LHCN-M2 (cell line): ENCODE measurements at places on chromosomes 5 and 9. TPM values are rescaled to one million over a fixed set of nuclear protein-coding genes. Genes with fewer than 3 reads are reported as not detected.
A peak's percentile ranks its signal among the peaks of the same experiment; 100 is the strongest.

GRCh38 chr5:56467176-56467717, 234.1 kb upstream of the ANKRD55 start:
- no peak for DNase-seq

The IFNB1 gene
- not detected in 2 replicates for total RNA-seq

DNA sequence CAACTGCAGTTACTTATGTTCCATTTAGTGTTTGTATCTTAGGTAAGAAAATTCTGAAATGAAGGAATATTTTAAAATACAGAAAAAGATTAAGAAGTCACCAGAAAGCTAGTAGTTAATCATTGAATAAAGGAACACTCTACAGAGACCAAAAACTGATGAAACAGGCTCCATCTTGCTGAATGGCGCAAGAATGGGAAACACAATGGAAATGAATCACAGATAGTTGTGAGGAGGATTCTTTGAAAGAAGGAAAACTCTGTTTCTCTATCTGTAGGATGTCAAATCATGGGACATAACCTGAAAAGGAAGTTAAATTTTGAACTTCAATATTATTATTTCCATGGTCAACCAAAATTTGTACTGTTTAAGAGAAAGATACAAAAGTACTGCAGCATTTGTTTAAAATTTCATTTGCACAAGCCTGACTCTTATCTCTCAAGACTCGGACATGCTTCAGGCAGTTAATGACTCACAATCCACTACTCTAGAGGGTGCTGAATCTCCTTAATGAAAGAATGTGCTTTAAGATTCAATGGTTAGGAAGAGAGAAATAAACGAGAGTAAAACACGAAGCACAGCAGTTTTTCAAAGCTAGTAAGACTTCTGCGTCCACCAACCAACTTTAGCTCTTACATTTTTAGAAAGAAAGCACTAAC, 1064.4 kb upstream of the DMAC1 start:
- DNase-seq: no peak

The AIF1L gene
- 0.06 TPM in 1 of 2 replicates, not detected in the other for total RNA-seq

DNA sequence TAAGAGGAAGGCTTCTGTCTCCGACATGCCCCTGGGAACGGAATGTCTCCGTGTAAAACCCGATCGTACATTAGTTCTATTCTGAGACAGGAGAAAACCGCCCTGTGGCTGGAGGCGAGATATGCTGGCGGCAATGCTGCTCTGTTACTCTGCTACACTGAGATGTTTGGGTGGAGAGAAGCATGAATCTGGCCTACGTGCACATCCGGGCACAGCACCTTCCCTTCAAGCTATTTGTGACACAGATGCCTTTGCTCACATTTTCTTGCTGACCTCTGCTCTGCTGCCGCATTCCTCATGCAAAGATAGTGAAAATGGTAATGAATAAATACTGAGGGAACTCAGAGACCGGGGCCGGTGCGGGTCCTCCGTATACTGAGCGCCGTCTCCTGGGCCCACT, 2.2 kb upstream of the DPP7 start:
- DNase-seq: no peak

- no peak for DNase-seq
Measured at GRCh38 chr9:126692759-126693427, 79.2 kb downstream of the LMX1B start.

The AMBP gene
- total RNA-seq: not detected in 2 replicates

GRCh38 chr9:107784235-107784958, 294.8 kb upstream of the KLF4 start:
- peak; percentile 94 for DNase-seq

The ABCA2 gene
- 13.2 and 15.5 TPM in 2 replicates for total RNA-seq

- no peak for DNase-seq
Measured at GRCh38 chr5:9781890-9782289, 151.7 kb upstream of the TAS2R1 start.

DNA sequence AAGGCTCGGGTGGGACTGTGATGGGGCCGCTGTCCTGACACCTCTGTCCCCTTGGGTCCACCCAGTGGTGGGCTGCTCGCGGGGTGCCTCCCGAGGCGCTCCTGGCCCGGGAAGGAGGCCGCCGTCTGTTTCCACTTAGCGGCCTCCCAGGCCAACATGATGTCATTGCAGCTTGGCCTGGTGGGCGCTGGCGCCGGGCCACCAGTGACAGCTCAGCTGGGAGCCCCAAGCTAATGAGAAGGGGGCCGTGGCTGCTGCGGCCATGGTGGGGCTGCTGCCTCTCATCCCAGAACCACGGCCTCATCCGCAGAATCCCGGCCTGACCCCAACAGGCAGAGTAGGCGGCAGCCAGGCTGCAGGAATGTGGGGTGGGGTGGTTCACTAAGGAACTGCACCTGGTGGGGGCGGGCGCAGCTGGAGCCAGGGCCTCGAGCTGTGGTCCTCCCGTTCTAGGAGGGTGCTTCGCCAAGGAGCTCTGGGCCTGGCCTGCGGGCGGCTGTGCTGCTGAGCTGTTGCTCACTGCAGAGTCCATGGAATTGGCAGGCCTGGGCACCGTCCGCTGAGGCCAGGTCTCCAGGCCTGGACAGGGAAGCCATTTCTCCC, 123.5 kb upstream of the COL5A1 start:
- DNase-seq: no peak

DNA sequence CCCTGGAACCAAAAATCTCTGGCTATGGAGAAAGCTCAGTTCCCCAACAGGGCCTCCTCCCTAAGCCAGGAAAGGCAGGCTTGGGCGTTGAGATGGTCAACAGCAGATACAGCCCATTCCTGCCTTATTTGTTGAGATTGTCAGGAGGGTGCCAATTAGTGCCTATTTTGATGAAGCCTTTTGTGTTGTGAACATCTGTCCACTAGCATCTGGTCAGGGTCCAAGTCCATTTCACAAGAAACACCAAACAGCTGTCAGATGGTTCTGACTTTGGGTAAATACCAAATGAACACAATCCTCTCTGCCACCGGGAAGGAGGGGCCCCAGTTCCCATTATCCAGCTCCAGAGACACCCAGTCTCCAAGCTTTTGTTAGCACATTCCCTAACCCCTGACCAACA, 19.9 kb downstream of the SEMA6A start:
- DNase-seq: no peak

The CRB2 gene
- not detected in 2 replicates for total RNA-seq

GRCh38 chr5:139659695-139660101, 11.5 kb downstream of the CXXC5 start:
- no peak for DNase-seq

The ECM2 gene
- 0.38 and 0.92 TPM in 2 replicates for total RNA-seq

The CMYA5 gene
- 0.06 TPM in 2 replicates for total RNA-seq

- peak; percentile 51 for DNase-seq
Measured at GRCh38 chr9:6598249-6598725, 47.2 kb downstream of the GLDC start.

DNA sequence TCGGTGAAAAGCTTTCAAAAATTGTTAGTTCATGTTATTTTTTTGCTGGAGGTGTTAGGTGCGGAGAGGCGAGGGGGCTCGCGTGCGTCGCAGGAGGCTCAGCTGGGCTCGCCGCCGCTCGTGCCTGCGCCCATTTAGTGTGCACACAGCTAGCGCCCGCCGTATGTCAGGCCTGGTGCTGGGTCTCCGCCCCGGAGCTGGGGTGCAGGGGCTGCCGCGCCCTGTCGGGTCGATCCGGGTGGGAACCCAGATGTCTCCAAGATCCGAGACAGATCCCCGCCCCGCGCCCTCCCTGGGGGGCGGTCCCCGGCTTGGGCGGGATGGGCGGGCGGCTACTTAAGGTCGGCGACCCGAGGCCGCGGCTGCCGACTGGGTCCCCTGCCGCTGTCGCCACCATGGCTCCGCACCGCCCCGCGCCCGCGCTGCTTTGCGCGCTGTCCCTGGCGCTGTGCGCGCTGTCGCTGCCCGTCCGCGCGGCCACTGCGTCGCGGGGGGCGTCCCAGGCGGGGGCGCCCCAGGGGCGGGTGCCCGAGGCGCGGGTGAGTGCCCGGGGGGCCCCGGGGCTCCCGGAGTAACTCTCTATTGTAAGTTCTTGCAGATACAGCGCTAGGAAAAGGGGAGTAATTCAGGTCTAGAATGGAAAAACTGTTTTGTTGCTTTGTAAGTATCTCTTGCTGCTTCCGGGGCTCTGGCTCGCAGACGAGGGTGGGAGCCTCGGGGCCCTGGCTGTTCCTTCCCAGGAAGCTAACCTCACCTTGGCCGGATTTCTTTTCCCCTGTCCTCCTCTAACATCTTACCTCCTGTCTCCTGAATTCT, 31.7 kb downstream of the GSN start:
- no peak for DNase-seq

DNA sequence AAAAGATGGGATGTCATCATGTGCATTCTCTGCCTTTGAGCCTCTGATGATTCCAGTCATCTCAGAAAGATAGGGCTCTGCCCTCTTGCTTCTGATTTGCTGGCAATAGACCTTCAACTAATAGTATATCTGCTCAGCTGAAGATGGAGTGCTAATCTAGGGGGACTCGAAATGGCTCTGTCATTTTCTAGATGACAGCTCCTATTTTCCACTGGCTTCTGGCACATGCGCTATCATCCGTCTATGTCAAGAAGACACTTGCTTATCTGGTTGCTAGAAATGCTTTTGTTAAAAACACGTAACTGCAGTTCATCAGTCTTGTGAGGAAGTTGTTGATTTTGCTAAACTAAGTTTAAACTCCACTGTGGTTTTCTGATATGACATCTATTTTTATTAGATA, 265.5 kb upstream of the ZNF608 start:
- no peak for DNase-seq

The INSL4 gene
- not detected in 2 replicates for total RNA-seq

The PCSK5 gene
- total RNA-seq: 8.2 and 11.9 TPM in 2 replicates

GRCh38 chr9:106862110-106862820, 701 bp upstream of the ZNF462 start:
- peak; percentile 61 for DNase-seq

DNA sequence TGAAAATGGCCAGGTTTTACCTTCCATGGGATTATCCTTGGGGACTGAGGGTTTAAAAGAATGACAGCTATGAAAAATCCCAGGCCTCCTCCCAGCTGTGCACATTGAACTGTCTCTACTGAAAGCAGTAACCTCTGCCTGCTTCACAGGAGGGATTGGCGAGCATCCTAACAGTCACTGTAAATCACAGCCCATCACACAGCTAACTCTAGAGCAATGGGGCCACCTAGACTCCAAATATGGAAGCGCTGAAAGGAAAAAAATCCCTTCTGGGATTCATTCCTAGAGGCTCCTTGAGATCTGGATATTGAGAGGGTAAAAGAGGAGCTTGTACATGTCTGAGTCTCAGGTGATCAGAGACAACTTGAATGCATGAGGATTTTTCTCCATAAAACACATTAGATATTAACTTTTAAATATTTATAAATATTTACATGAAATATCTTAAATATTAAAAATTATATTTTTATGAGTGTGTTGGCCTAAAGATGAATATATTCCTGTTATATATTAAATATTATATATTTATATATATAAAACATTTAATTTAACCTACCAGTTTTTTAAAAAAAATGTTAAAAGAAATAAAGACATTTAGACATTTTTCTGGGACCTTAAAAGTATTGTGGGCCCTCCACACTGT, 133.8 kb upstream of the SLC24A2 start:
- DNase-seq: peak; percentile 78

DNA sequence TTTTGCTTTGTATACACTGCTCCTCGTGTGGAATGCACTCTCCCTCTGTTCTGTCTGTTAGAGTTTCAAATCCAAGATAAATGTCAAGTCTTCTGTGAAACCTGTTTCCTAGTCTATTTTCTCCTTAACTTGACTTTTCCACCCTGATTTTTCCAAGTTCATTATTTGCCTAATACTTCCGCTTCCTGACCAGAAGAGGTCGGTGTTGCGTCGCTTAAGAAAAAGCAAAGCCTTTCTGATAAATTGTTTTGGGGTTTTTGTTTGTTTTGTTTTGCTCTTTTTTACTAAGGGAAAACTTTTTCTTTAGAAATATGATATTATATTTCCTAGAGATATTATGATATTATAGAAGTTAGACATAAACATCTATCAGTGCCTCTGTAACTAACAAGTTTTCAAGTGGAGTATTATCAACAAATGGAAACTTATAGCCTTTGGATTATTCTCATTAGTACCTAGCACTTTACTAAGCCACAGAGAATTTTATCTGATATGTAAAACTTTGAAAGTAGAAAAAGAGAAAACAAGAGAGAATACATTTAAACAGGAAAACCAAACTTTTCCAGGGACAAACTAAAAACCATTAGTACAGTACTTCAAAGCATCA, 55.8 kb downstream of the PHAX start:
- DNase-seq: peak; percentile 49

The PGM5 gene
- total RNA-seq: not detected in 2 replicates

The SPINK4 gene
- total RNA-seq: not detected in 2 replicates

The OLFML2A gene
- 6.2 and 14.2 TPM in 2 replicates for total RNA-seq

GRCh38 chr9:129774791-129775447, 22.1 kb upstream of the PTGES start:
- no peak for DNase-seq

The TMEM252 gene
- total RNA-seq: not detected in 2 replicates

The EPB41L4A gene
- total RNA-seq: not detected in 2 replicates

- no peak for DNase-seq
Measured at GRCh38 chr9:109512170-109512756, 14.2 kb upstream of the PTPN3 start.

DNA sequence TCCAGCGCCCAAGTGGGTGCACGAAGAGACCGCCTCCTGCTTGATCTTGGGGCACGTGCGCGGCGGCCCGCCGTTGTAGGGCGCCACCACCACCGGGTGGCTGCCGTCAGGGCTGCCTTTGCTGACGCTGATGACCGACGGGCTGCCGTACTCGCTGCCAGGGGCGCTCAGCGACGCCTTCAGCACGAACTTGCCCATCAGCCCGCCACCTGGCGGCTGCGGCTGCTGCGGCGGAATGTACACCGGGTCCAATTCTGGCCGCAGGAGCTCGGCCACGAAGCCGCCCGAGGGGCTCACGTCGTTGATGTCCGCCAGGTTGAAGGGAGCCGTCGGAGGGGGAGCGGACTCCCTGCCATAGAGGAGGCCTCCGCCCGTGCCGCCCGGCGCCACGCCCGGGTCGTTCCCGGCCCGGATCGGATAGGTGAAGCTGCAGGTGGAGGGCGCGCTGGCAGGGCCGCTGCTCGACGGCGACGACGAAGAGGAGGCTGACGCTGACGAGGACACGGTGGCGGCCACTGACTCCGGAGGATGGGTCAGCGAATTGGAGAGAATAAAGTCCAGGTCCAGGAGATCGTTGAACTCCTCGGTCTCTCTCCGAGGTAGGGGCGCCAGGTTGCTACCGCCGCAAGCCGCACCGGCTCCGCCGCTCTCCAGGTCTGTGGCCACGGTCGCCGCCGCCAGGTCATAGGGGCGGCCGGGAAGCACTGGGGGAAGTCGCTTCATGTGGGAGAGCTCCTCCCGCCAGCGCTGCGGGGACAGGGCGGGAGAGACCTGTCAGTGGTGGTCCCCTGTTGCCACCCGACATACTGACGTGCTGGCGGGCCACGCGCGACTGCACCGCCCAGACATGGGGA, 1.8 kb downstream of the KLF4 start:
- no peak for DNase-seq

The TXN gene
- total RNA-seq: 243 and 247 TPM in 2 replicates

GRCh38 chr9:108296056-108296455, 559.7 kb downstream of the ACTL7B start:
- DNase-seq: peak; percentile 65

GRCh38 chr5:132777209-132778069, at the start of gene SEPTIN8:
Gene SEPTIN8, minus strand, starts transcription at chr5:132777239. Its CDS starts 102 bp downstream, at chr5:132777137.
- DNase-seq: peak; percentile 24

- DNase-seq: no peak
Measured at GRCh38 chr9:98807070-98807813, at the start of gene GALNT12. Gene GALNT12, plus strand, starts transcription at chr9:98807670. Its CDS starts 29 bp downstream, at chr9:98807699.

The FOXI1 gene
- total RNA-seq: not detected in 2 replicates

The ANXA2R gene
- 1.7 and 2.6 TPM in 2 replicates for total RNA-seq

The N4BP3 gene
- total RNA-seq: 0.06 and 0.13 TPM in 2 replicates

GRCh38 chr5:83864652-83865051, 144.0 kb upstream of the HAPLN1 start:
- DNase-seq: no peak

The CTSL gene
- total RNA-seq: 455 and 500 TPM in 2 replicates

The RMI1 gene
- 8.3 and 11.1 TPM in 2 replicates for total RNA-seq

- peak; percentile 66 for DNase-seq
Measured at GRCh38 chr5:39605588-39606575, 181.1 kb upstream of the DAB2 start.

The FREM1 gene
- 0.75 TPM in 1 of 2 replicates, not detected in the other for total RNA-seq
